NCI-H524 (cell line): ENCODE measurements at places on chromosomes 12 and 14.

- no peak for DNase-seq
Measured at GRCh38 chr14:68797121-68797670, 4.3 kb upstream of the ZFP36L1 start.

DNA sequence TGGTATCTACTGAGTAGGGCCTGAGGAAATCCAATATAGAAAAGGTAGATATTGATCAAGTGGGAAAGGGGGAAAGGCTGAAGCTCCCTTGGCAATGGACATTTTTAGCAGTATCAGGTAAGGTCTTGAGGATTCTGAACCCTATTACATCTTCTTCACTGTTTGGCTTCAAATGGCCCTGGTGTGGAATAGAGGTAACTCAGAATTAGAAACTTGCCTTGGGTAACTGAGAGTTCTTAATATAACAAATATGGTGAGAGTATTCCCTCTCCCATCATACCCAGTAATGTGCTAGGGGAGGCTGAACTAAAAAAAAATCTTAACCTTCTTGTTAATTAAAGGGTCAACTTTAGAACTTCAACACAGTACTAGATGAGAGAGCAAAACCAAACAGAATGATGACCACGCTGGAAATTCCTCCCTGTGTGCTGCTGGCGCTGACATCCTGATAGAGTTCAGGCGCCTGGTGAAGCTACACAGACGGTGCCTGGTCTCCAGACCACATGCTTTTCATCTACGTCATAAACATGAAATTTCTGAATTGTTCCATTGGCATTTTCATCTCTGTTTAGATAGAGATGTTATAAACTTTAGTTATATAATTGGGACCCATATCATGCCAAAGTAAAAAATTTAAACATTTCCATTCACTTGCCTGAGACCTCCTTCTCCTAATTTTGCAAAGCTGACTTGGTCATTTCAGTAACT, 128.3 kb downstream of the AKAP6 start:
- no peak for DNase-seq

- DNase-seq, result peak; percentile 38
Measured at GRCh38 chr12:27553941-27554340, 29.9 kb downstream of the PPFIBP1 start.

- DNase-seq, result no peak
Measured at GRCh38 chr12:113371808-113372207, 13.4 kb downstream of the PLBD2 start.

- DNase-seq, result no peak
Measured at GRCh38 chr12:108888031-108888430, 8.1 kb downstream of the DAO start.

DNA sequence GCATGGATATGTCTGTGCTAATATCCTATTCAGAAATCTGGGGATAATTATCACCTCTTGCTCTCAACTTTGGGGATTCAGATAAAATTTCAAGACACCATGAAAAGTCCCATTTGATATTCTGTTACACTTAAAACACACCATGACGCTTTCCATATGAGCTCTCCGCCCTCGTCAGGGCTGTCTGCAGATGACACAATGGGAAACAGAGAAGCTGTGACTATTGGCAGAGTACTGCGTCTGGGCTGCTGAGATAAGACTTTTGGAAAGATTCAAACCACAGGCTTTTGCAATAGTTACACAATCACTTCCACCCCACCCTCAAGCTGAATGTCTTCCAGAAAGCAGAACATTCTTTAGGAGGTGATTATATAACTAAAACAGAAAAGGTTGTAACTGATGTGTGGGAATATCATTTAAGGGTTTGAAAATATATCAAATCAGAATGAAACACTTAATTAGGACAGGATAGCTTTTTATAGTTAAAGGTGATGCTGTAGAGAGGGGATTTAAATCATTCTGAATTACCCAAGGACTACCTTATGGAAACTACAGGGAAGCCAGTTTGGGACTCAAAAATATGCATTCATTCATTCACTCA, 75.3 kb upstream of the TMPO start:
- no peak for DNase-seq

DNA sequence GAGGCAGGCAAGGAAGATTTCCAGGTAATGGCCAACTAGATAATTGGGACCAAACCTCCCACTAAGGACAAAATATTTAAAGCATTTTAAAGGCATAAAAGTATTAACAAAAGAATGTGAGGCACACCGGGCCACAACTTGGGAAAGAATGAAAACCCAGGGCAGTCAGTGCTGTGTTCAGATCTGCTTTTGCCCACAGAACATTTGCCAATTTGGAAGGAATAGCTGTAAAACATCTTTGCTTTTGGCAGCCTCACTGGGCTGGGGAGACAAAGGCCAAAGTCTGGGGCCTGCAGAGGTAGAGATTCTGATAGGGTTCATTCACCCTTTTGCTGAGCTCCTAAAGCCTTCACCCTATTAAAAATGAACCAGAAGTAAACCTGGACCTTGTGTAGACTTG, 82.3 kb downstream of the SYNE3 start:
- DNase-seq, result no peak

GRCh38 chr12:50778663-50779590, 15.0 kb downstream of the ATF1 start:
- DNase-seq, result no peak

DNA sequence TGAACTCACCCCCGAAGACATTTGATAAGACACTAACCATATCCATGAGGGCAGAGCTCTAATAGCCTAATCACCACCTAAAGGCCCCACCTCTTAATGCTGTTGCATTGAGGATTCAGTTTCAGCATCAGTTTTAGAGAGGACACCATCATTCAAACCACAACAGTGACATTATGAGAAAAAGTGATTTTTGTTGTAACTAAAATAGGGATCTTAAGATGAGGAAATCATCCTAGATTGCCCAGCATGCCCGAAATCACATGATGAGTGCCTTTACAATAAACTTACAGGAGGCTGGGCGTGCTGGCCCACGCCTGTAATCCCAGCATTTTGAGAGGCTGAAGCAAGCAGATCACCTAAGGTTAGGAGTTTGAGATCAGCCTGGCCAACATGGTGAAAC, 9.7 kb upstream of the GLT1D1 start:
- no peak for DNase-seq

- DNase-seq, result no peak
Measured at GRCh38 chr14:34863844-34864243, 11.3 kb downstream of the BAZ1A start.

DNA sequence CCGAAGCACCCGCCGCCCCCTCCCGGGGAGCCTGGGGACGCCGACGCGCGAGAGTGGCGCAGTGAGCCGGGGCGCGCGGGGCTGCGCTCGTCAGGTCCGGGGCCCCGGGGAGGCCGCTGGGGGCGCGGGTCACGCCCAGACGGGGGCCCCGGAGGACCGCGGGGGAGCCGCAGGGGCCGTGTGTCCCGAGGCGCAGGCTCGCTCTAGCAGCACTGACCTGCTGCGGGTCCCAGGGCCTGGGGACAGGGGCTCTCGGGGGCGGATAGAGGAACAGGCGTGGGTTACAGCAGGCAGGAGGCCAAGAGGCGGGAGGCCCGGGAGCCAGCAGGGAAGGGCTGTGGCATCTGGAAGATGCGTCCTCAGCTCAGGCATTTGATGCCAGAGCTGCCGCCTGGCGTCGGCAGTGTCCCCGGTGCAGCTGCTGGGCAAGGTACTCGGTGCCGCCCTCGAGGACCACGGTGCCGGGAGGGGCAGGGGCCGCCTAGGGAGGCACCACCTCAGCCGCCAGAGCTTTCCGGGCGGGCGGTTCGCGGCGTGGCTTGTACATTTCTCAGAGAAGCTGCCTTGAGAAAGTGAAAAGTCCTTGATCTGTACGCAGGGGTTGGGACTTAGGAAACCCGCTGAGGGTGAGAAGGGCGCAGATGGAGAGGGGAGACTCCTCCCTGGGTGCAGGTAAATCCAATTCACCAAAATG, 1.2 kb downstream of the WNT5B start:
- DNase-seq, result peak; percentile 76

DNA sequence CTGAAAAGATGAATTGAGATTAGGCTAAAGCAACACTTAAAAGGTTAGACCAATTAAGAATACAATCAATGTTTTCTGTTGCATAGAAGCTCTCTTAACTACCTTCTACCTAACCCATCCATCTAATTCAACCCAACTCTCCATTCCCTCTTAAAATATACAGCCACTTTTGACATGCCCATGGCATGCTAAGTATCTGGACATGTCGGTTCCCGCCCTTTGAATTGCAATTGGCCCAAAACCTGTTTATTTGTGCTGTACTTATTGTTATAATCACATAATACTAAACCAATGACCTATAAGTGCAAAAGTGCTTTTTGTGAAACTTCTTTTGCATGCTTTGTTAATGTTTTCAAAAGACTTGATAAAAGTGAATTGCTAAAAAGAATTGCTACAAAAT, 37.6 kb upstream of the APPL2 start:
- no peak for DNase-seq

DNA sequence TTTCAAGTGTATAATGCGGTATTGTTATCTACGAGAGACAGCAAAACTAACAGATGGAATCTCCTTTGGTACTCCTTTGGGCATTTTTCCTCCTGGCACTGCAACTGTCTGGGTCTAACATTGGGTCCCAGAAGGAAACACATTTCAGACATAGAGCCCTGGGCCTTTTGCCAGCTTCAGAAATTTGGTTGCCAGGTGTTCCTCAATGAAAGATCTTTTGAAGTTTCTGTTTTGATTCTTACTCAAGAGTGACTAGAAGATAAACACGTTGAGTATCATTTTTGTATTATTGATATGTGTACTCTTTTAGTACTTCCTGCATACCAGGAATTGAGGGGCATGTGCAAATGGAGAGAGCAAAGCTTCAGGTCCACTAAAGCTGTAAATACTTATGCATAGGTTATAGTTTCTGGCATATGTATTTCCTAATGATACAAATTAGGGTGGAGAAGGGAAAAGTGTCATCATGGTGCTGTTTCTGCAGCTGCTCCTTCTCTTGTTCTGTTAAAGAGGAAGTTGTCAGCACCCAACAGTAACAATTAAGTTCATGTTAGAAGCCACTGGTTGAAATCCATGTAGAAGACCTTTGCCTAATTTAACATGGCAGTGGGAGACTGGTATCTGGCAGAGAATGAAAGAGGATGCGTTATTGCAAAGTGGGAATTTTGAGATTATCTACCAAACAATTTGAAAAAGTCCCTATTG, 53.5 kb downstream of the SLC38A6 start:
- DNase-seq, result peak; percentile 94

GRCh38 chr12:107570721-107571120, 114.9 kb upstream of the PWP1 start:
- DNase-seq, result no peak

GRCh38 chr14:100541621-100542560, 45.3 kb downstream of the BEGAIN start:
- no peak for DNase-seq

GRCh38 chr12:93441081-93441616, 598 bp downstream of the UBE2N start:
- no peak for DNase-seq

- DNase-seq, result no peak
Measured at GRCh38 chr12:32693036-32693435, 13.9 kb downstream of the DNM1L start.
